Stimulated activated CD4-positive, alpha-beta T cell treated with anti-CD3 and anti-CD28 coated beads, Interleukin-12 subunit alpha, Interleukin-12 subunit beta, amount 100 ng/mL, for 4 hours (primary cell): ENCODE measurements at places on chromosomes 13 and 19.

GRCh38 chr13:23984546-23984945 is 87.2 kb upstream of the C1QTNF9B start:
- no peak for DNase-seq

- no peak for DNase-seq
These were observed 31.9 kb downstream of the NFIC start for GRCh38 chr19:3398114-3398899.

DNA sequence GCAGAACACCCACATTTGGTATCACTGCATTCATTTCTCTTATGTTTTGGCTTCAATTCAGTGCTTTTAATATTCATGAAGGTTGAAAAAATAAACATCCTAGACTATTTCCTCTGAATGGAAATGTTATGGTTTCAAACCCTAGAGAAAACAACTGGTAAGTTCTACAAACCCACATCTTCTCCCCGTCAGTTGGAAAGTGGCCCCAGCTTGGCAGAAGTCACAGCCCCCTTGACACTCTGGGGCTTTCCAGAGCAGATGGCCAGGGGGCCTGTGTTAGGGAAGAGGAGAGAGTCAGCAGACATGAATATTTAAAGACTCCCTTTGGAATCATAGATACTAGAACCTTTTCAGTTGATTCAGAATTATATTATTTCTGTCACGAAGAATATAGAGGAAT is 123.9 kb downstream of the SHISA2 start:
- DNase-seq, result no peak

- DNase-seq, result no peak
These were observed 78.8 kb downstream of the ZNF726 start for GRCh38 chr19:23993440-23993839.

GRCh38 chr19:5011476-5012238 is 42.7 kb downstream of the KDM4B start:
- DNase-seq, result no peak

GRCh38 chr19:49761625-49762311 is 1.3 kb downstream of the TSKS start:
- DNase-seq, result no peak

- no peak for DNase-seq
These were observed 1.4 kb downstream of the FBXO27 start for GRCh38 chr19:39030854-39031367.

DNA sequence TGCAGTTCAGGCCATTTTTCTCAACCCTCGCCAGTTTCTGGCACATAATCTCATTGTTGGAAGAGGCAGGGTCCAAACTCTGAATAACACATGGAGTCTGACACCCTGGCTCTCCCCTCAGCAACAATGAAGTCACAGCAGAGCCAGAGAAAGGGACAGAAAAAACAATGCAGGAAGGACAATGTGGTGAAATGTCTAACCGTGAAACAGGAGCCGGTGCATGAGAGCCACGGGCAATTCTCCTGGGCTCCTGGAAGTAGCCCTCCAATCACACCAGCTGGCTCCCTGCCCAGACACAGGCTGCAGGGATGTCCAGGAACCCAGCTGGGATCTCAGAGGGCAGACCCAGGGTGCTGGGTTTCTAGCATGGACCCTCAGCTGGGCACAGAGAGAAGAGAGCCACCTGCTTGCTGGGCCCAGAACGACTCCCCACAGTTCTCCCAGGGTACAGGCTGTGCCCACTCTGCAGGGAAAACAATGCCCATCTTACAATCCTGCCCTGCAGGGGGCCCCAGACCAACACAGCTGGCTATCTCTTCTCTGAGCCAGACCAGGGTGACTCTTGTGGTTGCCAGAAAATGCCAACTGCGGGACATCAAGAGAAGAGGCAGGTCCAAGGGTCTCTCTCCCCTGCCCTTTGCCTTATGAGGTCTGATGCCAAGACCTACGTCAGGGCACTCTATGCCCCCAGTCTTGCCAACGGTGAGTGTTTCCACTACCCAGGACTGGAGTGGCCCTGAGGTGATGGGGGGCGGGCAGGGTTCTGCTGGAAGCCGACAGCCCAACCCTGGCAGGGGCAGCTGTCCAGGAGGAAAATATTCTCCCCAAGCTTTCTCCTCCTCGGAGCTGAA is 64.5 kb downstream of the CEBPG start:
- DNase-seq, result no peak

DNA sequence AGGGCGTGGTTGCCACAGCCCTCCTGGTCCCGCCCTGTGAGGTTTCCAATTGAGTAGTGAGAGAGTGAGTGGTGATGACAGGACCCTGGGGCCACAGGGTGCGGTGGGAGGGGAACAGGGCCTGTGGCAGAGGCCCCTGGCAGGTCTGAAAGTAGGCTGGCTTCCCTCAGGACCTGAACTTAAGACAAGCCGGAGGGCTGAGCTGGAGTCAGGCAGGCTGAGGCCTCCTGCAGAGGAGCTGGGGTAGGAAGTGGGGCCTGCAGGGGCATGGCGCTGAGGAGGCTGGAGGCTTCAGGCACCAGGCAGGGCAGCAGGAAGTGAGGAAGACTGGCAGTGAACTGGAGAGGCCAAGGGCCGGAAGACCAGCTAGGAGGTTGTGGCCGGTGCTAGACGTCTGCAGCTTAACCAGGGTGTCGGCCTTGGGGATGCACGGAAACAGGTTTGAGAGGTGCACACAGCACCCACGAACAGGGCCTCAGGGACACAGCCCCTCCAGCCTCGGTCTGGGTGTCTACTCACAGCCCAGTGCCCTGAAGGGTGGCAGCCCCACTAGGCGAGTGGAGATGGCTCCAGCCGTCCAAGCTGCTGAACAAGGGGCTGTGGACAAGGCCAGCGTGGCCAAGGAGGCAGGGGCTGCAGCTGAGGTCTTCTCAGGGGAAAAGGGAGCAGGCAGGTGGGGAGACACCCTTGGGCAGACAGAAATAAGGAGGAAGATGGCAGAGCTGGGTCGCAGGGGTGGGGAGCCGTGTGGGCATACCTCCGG is 17.8 kb downstream of the POP4 start:
- DNase-seq, result no peak

GRCh38 chr19:2960120-2960519 is 15.3 kb upstream of the ZNF77 start:
- no peak for DNase-seq

DNA sequence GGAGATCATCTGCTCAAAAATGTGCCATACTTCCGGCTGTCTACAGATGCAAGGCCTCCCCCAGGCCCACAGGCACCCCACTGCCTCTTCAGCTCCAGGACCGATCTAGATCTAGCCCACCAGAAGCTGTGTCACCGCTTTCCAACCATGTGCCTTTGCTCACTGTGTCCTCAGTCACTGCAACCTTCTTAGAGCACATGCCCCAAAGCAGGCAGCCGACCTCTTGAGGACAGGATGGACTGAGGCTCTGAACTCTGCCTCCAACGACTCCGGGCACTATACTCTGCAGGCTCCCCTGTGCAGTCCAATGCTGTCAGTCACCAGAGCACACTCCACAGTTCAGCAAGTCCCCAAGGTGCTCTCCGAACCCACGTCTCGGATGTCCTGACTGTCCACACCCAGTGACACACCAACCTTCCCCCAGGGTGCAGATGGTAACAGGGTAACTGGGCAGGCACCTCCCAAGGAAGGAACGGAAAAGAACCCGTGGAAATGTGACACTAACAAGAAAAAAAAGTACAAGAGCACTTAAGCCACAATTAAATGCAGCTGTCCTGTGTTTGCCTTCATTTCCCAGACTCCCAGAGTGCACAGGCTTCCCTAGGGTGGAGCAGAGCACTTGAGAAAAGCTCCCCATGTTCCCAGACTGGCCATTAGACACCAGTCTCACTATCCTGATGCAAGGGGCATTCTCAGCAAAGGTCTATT is 4.8 kb downstream of the STK24 start:
- DNase-seq, result no peak

DNA sequence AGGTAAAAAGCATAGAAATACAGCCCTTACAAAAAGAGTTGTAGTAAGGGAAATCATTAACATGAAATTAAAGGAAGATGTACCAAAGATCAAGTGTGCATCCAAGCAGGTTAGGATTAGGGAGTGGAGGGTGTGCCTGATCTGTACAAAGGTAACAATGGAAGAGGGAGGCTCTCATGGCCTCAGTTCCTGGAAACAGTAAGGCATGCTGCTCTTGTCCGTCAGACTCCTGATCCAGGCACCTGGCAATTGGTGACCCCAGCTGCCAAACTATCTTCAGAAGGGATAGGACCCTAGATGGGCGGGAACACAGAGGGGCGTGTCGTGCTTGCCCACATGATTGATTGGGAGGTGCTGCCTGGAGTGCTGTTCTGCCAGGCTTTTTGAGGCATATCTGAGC is 4.5 kb downstream of the TEX26 start:
- no peak for DNase-seq

- no peak for DNase-seq
These were observed 29.4 kb downstream of the SMIM24 start for GRCh38 chr19:3450796-3451411.

DNA sequence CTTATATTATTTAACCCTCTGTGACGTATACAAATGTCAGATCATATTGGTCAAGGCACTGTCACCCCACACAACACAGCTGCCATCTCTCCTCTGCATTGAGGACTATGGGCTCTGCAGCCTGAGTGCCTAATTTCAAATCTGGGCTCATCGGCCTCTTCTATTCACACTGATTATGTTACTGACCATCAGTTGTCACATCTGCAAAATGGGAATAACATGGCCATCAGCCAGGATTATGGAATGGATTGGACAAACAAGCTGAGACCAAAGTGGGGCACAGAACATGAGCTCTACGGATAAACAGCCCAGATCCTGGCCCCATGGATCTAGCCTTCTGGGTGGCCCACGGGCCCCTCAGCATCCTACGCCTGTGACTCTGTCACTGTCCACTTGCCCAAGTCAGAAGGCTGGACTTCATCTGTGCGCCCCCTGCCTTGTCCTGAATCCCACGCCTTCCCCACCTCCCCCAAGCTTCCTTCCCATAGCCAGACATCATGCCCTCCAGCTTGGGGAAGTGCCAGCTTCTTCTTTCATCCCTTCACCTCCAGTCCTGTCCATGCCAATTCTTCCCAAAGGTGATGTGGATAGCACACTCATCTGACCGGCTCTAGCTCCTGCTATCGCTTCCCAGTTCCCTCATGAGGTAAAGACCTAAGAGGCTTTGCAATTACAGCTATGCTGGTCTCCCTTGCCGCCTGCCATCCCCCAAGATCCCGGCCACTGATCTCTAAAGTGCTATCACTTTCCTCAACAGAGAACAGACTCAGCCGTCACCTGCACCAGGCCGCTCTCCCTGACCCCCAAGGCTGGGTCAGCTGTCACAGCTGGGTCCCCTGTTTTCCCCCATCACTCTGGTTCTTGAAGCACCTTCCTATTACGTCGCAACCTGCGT is 872 bp downstream of the FARSA start:
- DNase-seq, result no peak

- no peak for DNase-seq
These were observed 176.3 kb downstream of the ABCC4 start for GRCh38 chr13:95124959-95125358.

- no peak for DNase-seq
These were observed 648.3 kb upstream of the SPRY2 start for GRCh38 chr13:80989241-80989640.

GRCh38 chr13:111530137-111530870 is 209.9 kb downstream of the TEX29 start:
- DNase-seq, result no peak

- DNase-seq, result no peak
These were observed 4.3 kb downstream of the CYP2B6 start for GRCh38 chr19:40995355-40995754.

DNA sequence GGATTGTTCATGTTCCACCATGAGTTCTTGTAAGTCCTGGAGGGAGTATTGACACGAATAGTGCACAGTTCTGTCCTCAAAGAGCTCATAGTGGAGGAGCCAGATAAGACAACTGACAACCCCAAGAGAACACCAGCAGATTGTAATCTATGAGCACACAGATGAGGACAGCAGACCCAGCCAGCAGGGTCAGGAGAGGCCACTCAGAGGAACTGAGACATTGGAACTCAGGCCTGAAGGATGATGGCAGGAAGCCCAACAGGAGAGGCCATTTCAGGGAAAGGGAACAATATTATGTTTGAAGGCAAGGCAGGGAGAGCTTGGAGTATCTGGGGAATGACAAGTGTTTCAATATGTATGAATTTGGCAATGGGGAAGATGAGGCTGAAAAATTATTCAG is 63.7 kb upstream of the IPO5 start:
- DNase-seq, result no peak

GRCh38 chr19:5977785-5978605 is at the start of gene RANBP3:
Gene RANBP3, minus strand, starts transcription at chr19:5978140. Its CDS starts 58 bp downstream, at chr19:5978082.
- DNase-seq, result peak; percentile 98

GRCh38 chr13:67224148-67224846 is 5.8 kb downstream of the PCDH9 start:
- peak; percentile 45 for DNase-seq

GRCh38 chr13:97456047-97456446 is 22.1 kb downstream of the RAP2A start:
- no peak for DNase-seq

DNA sequence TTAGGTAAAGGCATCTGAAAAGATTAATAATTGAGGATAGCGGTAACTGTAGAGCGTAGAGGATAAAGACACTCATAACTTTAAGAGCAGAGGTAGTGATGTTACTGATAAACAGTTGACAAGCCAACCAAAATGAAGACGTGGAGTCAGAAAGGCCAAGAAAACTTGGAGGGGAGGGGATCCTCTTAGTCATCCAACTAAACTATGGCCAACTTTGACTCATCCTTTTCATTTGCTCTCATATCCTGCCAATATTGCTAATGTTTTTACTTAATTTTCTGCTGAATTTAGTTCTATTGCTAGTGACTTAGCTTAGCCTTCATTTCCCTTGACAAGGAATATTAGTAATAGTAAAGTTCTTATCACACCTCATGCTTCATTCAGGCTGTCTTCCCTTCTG is 13.4 kb downstream of the ITGBL1 start:
- DNase-seq, result no peak

- DNase-seq, result peak; percentile 86
These were observed 2.8 kb downstream of the DMPK start for GRCh38 chr19:45779231-45780145.

- no peak for DNase-seq
These were observed 6.8 kb downstream of the CYSLTR2 start for GRCh38 chr13:48660361-48661076.

- DNase-seq, result no peak
These were observed 10.2 kb downstream of the CCDC97 start for GRCh38 chr19:41320185-41320518.

GRCh38 chr13:109789262-109789661 is 2.9 kb upstream of the IRS2 start:
- no peak for DNase-seq

DNA sequence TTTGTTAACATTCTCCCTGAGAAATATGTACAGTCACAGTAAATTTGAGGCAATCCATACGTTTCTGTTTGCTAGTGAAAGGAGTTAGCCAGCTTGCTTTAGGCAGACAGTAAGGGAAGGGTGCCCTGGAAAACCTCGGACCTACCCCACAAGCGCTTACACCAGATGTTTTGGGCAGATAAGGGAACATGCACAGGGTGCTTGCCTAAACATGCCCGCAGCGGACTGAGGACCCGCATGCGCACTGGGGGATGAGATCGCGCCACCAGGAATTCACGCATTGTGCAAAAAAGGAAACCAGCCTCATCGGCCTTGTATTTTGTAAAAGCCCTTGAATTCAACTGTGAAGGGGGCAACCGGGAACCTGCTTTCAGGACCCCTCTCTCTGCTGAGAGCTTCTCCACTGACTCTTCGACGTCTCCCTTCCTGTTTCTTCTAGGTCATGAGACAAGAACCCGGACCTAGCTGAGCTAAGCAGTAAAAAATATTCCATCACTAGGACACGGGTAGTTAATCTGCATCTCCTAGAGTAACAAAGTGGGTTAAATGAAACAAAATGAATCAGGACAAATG is 1399.2 kb upstream of the ATXN8OS start:
- no peak for DNase-seq
